ENCODE measurements at places on chromosomes 13 and 19. TPM values are rescaled to one million over a fixed set of nuclear protein-coding genes. Genes with fewer than 3 reads are reported as not detected.

DNA sequence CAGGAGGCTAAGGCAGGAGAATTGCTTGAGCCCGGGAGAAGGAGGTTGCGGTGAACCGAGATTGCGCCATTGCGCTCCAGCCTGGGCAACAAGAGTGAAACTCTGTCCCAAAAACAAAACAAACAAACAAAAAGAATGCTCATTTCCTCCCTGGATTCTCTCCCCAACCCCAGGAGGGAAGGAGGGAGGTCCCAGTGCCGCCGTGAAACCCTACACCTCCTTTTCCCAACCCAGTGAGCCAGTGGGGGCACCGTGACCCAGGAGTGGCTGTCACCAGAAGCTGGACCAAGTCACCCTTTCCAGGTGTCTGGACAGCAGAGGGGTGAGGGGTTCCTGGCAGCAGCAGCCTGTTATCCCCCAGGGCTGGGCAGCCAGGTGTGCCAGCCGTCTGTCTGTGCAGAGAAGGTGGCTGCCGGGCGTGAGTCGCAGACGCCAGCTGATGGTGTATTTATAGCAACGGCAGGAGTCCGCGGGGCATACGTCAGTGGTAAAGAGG is 23.5 kb downstream of the NFIC start:
- DNase-seq: no peak
- no peaks in the 10 kb centered on the region for H3K36me3 ChIP-seq

DNA sequence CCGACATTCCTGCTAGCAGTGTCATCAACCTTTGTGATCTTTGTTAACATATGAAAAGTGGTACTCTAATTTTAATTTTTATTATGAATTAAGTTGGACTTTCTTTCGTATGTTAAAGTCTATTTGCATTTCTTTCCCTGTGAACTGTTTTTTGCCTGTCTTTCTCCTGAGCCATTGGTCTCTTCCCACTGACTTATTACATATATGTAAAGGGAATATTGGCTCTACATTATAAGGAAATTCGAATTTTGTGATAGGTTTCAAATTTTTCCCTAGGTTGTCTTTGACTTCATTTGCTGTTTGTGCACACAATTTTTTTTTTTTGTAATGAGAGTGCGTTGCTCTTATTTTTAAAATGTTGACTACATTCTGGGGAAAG is 442 bp upstream of the CDC16 start:
- H3K4me3 ChIP-seq: no peak overlapping the region
- peaks cover 14% of the 10 kb centered on the region for H3K4me1 ChIP-seq
- peaks cover 15% of the 10 kb centered on the region for H3K36me3 ChIP-seq
- DNase-seq: no peak
- no peak overlapping the region for H3K27ac ChIP-seq

- H3K27ac ChIP-seq: no peak overlapping the region
- H3K27me3 ChIP-seq: no peaks in the 10 kb centered on the region
- no peak for DNase-seq
- H3K4me1 ChIP-seq: no peaks in the 10 kb centered on the region
These were observed 23.5 kb downstream of the SLC25A15 start for GRCh38 chr13:40812724-40813445.

DNA sequence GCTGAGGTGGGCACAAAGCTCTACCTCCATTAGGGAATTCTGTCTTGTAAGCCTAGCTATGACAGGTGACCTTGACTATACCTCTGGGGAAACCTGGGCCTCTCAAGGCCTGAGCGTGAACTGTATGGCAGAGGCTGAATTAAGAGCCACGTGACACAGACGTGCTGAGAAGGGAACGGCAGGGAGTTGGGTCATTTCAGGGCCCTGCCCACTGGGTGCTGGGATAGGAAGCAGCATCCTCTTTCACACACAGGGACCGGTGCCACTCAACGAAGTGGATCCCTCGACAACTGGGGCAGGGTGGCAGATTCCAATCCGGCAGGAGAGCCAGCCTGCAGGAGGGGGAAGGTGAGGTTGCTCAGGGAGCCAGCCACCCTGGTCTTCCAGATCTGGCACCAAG is 9.2 kb downstream of the ASF1B start:
- no peaks in the 10 kb centered on the region for H3K27me3 ChIP-seq
- no peaks in the 10 kb centered on the region for H3K4me1 ChIP-seq
- no peak for DNase-seq
- H3K36me3 ChIP-seq: peaks cover 22% of the 10 kb centered on the region

- H3K4me3 ChIP-seq: no peak overlapping the region
- H3K4me1 ChIP-seq: peaks cover 2% of the 10 kb centered on the region
- H3K27me3 ChIP-seq: no peaks in the 10 kb centered on the region
- no peak overlapping the region for H3K27ac ChIP-seq
- H3K36me3 ChIP-seq: no peaks in the 10 kb centered on the region
These were observed 17.7 kb downstream of the HPN start for GRCh38 chr19:35059006-35059798.

DNA sequence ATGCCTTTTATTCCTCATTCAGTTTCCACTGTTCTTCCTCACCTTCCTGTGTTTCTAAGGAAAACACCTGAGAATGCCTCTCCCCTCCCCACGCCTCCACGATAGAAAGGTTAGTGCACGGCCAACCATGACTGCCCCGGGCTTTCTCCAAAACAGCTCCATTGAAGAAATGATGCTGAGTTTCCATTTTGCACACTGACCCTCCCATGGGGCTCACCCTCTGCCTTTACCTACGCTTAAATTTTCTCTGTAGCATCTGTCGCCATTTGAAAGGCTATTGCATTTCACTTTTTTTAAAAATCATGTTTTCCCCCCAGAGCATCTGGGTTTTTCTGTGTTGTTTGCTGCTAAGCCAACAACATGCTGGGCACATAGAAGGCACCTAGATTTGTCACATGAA is 48.2 kb downstream of the ABCC4 start:
- no peaks in the 10 kb centered on the region for H3K4me1 ChIP-seq
- DNase-seq: no peak
- H3K27ac ChIP-seq: no peak overlapping the region
- H3K27me3 ChIP-seq: no peaks in the 10 kb centered on the region
- H3K4me3 ChIP-seq: no peak overlapping the region

- DNase-seq: no peak
- no peak overlapping the region for H3K4me3 ChIP-seq
- no peaks in the 10 kb centered on the region for H3K27me3 ChIP-seq
- H3K4me1 ChIP-seq: no peaks in the 10 kb centered on the region
- no peak overlapping the region for H3K27ac ChIP-seq
- H3K36me3 ChIP-seq: no peaks in the 10 kb centered on the region
These were observed 62.9 kb upstream of the KLF2 start for GRCh38 chr19:16261584-16262368.

Gene PLK5
- total RNA-seq: 1.2 TPM

Gene CRLF1
- total RNA-seq: 9.5 TPM

Gene FDX2
- 27.0 TPM for total RNA-seq
